ENCODE measurements at places on chromosomes 2 and 18. TPM values are rescaled to one million over a fixed set of nuclear protein-coding genes. Genes with fewer than 3 reads are reported as not detected.

The MYO3B gene
- 0.19 TPM for total RNA-seq

DNA sequence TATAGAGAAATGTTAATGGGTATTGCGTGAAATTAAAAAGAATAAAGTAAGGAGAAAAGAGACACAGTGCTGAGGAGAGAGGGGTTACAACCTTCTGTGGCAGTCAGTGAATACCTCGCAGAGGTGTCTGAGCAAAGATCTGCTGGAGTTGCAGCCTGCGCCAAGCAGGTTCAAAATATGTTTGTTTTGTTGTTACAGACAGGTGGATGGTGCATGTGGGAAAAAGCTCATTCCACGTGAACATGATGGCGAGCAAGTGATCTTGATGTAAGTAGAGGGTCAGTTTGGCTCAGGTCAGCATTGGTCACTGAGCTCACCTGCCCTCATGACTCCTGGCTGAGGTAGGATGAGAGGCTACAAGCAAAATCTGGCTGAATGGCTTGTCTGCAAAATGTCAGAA lies 66.2 kb downstream of the SOX11 start:
- no peak overlapping the region for H3K4me3 ChIP-seq
- no peak overlapping the region for H3K27ac ChIP-seq

DNA sequence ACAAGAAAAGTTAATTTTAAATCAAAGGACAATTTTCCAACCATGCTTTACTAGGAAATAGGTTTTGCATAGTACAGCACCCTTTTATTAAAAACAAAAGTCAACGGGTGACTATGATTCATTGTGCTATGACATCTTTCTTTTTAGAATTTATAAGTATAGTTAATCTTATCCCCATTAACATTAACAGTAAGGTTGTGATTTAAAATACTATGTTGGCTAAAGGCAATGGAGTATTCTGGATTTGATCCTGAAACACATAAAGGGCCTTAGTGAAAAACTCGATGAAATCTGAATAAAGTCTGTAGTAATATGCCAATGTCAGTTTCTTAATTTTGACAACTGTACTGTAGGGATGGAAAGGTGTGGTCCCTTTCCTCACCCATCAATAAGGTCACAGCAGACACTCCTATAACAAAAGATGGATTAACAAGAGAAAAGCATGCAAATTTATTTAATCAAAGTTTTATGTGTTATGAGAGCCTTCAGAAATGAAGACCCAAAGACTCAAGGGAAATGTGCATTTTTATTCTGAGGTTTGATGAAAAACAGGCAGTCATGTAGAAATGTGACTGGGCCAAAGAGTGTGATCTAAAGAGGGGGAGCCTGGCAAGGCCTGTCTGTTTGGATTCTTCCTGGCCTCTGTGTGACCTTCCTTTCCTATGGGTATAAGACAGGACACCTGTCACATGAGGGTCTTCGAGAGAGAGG lies 731.4 kb downstream of the TSN start:
- H3K36me3 ChIP-seq = no peaks in the 10 kb centered on the region
- no peak overlapping the region for H3K4me3 ChIP-seq
- H3K27me3 ChIP-seq = no peaks in the 10 kb centered on the region
- no peak overlapping the region for H3K27ac ChIP-seq
- peaks cover 18% of the 10 kb centered on the region for H3K4me1 ChIP-seq

DNA sequence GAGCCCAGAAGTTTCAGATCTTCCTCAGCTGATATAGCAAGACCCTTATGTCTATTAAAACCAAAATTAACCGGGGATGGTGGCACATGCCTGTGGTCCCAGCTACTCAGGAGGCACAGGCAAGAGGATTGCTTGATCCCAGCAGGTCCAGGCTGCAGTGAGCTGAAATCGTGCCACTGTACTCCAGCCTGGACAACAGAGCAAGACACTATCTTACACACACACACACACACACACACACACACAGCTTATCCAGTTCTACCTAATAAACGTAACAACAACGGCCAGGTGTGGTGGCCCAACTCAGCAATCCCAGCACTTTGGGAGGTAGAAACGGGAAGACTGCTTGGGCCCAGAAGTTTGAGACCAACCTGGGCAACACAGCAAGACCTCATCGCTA lies 7.5 kb downstream of the LPIN2 start:
- no peaks in the 10 kb centered on the region for H3K4me1 ChIP-seq
- H3K27ac ChIP-seq = no peak overlapping the region
- no peak for DNase-seq
- H3K36me3 ChIP-seq = peaks cover 7% of the 10 kb centered on the region
- H3K4me3 ChIP-seq = no peak overlapping the region
- H3K27me3 ChIP-seq = no peaks in the 10 kb centered on the region

The IL36B gene
- total RNA-seq = not detected

The PLGLB1 gene
- total RNA-seq = 0.27 TPM

- H3K4me3 ChIP-seq = peak overlapping the region; percentile 61
- no peak overlapping the region for H3K27ac ChIP-seq
- H3K4me1 ChIP-seq = peaks cover 40% of the 10 kb centered on the region
- no peak for DNase-seq
- H3K36me3 ChIP-seq = no peaks in the 10 kb centered on the region
These were observed 143.2 kb downstream of the MEIS1 start for GRCh38 chr2:66578054-66578686.

Data from GM23338 (cell line).